ENCODE measurements at places on chromosomes 7 and 10.
A peak's percentile ranks its signal among the peaks of the same experiment; 100 is the strongest.

DNA sequence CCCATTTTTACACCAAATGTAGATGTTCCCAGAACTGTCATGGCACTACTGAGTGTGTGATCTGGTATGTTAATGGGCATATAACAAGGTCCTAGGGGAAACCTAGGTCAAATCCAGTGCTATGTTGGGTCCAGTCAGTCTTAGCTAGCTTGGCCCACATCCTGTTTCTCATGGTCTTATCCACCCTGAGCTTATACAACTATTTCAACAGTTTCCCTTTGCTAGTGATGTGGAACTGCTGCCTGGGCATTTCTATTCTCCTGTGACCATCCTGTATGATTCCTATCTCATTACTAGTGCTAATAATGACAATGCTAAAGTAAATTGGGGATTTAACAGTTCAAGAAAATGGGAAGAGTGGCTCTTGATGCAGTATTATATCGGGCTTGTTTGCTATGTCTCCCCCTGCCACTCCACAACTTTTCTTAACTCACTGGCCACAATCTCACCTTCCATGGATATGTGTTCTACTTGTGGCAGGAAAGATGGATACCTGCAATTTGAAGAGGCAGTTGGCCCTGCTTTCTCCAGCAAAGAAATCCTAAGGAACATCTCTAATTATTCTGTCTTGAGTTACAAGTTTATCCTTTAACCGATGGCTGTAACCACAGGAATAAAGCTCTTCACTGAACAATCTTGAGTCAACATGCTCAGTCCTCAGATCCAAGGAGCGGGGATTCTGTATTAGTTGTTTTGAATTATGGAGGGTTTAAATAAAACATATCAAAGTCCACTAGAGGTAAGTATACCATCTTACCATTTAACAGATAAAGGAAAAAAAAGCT, 707.8 kb downstream of the XPNPEP1 start:
- DNase-seq = no peak

- no peak for DNase-seq
Observed at GRCh38 chr7:94336009-94336408, 58.7 kb upstream of the COL1A2 start.

DNA sequence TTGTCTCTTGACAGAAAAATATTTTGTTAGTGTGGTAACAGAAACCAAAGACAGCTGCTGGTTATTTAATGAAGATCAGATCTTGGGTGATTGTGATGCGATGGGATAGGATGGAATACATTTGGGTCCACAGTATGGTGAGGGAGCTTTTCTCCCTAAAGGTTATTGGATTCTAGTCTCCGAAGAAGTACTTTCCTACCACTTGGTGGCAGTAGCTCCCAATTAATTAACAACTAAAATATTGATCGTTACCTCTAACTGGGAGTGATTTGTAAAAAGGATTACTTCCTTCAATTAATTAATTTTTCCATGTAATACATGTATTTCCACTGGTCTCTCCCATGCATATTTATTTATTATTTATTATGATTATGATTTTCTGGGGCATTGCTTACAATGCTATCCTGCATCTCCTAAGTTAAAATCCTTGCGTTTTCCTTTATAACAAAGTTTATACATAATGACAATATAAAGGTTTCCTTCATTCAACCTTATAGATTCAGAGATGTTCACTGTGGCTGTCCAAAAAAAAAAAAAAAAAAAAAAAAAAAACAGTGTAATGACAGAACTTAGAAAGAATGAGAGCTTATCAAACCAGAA, 25.6 kb downstream of the TMEM196 start:
- DNase-seq = no peak

DNA sequence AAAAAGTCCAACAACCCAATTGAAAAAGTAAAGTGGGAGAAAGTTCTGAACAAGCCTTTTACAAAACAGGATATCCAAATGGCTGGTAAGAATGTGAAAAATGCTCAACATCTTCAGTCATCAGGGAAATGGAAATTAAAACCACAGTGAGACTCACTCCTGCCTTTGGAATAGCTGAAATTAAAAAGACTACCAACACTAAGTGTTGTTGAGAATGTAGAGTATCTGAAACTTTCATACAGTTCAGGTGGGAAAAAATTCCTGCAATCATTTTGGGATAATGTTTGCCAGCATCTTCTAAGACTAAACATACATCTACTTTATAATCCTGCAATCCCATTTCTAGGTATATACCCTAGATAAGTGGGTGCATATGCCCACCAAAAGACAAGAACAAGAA, 395.1 kb downstream of the GRID1 start:
- DNase-seq = no peak

DNA sequence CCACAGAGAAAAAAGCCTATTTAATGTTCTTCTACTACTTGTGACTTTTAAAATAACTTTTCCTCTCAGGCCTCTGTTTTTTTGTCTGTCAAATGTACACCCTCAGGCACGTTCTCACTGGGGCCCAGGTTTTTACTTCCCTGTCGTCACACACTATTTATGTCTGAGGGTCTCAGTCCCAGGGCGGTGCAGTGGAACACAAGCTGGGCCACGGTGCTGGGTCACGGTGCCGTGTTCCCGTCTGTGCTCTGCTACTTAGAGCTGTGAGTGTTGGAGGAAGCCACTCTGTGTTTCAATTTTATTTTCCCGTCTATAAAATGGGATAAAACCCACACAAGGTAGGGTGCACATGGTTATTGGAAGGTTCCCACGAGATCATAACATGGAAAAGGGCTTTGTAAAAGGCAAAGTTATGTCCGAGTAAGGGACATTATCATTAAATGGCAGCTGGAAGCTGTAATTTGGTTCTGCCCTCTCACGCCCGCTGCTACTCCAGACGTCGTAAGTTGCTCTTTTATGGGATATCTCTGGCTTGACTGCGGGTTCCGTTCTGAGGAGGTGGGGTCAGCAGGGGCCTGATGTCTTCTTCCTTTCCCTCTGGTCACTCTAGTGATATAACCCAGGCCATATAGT, 25.2 kb downstream of the ZNF775 start:
- DNase-seq = no peak

GRCh38 chr7:1678571-1679325, 8.7 kb downstream of the ELFN1 start:
- peak; percentile 9 for DNase-seq

DNA sequence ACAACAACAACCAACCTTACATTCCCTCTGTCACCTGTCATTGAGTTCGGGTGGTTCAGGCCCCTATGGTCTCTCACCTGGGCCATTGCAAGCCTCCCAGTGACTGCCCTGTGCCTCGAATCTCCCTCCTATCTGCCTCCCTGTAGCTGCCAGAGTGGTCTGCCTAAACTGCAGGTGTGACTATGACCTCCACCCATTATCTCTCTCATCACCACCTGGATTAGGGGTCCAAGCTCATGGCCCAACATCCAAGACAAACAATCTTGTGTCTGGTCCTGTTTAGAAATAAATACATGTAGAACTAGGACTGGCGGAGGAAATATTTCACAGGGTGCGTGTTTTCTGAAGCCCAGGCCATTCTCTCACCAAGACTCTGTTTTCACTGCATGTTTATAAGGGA, 146.6 kb downstream of the HERPUD2 start:
- DNase-seq = no peak

DNA sequence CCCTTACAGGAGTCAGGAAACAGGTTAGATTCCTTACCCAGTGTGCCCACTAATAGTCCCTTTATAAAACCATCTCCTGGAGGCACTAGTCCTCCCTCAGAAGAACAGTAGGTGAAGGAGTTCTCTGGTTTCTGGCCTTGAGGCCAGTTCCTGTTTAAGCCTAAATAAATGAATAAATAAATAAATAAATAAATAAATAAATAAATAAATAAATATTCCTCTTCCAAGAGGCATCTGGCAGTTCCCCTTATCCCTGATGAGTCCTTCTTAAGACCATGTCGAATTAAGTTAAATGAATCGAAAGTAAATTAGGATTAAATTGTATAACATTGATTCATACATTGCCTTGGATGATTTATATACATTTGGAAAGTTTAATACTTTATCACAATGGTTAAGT, 223.3 kb downstream of the PCDH15 start:
- DNase-seq = no peak

DNA sequence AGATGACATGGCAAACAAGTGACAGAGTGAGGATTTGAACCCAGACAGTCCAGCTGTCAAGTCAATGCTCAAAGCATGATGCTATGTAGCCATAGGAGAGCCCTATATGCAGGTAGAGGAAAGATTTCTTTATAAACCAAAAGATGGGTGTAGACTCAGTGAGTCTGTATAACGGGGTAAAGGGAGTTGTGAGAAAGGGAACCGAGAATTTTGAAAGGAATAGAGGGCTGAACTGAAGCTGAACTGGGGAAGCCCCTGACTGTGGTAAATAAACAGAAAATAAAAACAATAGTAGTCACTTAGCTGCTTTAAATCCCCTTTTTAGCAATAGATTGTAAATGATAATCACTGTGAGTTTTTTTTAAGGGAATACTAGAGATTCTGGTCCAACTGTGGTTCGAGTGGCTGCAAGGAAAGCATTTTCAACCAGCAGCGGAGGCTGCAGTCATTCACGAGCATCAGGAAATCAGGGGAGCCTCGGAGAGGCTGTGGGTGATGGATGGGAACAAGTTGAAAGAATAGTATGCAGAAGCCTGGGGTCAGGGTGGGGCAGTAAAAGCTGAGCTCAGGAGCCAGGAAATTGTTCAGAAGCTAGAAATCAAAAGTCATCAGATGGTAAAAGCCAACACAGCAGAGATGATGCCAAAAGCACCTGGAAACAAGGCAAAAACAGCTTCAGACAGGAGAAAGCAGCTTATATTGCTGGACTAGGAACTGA, 393.5 kb downstream of the GFRA1 start:
- no peak for DNase-seq

DNA sequence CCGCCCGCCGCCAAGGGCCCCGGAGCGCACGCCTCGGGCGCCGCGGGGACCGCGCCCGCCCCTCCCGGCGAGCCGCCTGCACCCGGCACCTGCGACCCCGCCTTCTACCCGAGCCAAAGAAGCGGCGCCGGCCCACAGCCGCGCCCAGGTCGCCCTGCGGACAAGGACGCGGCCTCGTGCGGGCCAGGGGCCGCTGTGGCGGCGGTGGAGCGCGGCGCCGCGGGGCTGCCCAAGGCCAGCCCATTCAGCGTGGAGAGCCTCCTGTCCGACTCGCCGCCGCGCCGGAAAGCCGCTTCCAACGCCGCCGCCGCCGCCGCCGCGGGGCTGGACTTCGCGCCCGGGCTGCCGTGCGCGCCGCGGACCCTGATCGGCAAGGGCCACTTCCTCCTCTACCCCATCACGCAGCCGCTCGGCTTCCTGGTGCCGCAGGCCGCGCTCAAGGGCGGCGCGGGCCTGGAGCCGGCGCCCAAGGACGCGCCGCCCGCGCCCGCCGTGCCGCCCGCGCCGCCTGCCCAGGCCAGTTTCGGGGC, 3.5 kb downstream of the UNCX start:
- DNase-seq = no peak

DNA sequence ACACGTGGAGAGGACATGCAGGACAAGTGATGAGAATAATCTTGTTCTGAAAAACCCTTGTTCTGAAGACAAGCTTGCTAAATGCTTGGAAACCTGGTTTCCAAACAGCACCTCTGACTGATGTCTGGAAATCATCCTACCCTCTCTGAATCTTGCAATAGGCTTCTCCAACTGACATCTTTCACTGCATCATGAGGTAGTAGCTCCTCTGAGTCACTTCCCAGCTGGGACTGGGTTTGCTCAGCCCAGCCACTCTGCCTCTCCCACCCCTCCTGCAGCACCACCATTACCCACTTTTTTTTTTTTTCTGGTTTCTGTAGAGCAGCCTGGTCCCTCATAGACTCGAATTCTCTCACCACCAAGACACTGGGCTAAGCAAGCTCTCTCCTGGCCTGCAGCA, 919.8 kb downstream of the GRID1 start:
- DNase-seq = no peak

DNA sequence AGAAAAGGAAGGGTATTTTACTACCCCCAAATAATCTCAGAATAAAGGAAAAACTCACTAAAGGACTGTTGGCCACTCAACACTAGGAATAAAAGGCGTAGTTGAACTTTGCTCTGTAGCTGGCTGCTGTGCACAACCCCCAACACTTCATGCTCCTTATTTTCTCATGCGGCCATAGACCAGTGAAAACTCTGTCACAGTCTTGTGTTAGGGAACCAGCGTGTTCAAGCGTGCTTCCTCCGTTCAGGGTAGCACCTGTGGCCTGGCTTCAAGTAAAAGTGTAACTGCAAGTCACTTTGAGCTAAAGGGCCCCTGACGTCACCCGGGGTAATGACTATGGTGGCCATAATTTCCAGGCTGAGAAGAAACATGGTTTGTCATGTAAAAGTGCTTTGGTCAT, 27.0 kb downstream of the BLNK start:
- no peak for DNase-seq

GRCh38 chr10:19772972-19773371, 43.3 kb upstream of the PLXDC2 start:
- no peak for DNase-seq

DNA sequence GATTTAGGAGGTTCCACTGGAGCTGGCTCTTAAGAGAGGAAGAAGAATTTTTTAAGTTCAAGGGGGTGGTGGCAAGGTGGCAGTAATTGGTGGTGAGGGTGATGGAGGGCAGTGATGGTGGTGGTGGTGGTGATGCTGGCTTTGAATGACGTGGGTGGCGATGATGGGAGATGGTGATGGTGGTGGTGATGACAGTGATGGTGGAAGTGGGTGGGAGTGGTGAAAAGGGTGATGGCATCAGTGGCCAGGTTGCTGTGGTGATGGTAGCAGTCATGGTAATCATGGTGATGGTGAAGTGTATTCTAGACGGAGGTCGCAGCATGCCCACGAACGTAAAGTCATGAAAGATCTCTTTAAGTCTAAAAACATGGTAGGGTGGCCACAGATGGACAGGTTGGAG, 197.3 kb downstream of the PTEN start:
- DNase-seq = no peak

- DNase-seq = no peak
Observed at GRCh38 chr7:24384362-24385030, 100.5 kb downstream of the NPY start.

GRCh38 chr7:128302139-128302538, 41.6 kb downstream of the RBM28 start:
- no peak for DNase-seq

- no peak for DNase-seq
Observed at GRCh38 chr10:55873485-55873884, 487.6 kb downstream of the ZWINT start.

DNA sequence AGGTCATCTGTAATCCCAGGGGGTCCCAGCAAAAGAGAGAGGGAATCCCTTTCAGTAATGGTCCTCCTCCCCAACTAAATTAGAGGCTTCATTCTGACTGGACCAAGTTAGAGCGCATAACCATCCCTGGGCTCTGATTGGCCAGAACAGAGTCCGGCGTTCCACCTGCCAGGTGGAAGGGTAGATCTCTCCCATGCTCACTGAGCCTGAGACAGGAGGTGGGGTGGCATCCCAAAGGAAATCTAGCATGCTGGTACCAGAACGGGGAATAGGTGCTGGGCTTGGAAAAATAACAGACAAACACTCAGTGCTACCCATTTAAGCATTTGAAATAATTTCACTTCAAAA, 21.0 kb upstream of the TSPAN33 start:
- DNase-seq = no peak

Data from activated CD4-positive, alpha-beta memory T cell treated with anti-CD3 and anti-CD28 coated beads, Interleukin-2, amount 10 ng/mL, durations not matched to agents 7 days and 5 days (primary cell).